ENCODE measurements at places on chromosomes 3 and 15.

- no peak for DNase-seq
These were observed 488.4 kb downstream of the NR2F2 start for GRCh38 chr15:96818861-96819260.

DNA sequence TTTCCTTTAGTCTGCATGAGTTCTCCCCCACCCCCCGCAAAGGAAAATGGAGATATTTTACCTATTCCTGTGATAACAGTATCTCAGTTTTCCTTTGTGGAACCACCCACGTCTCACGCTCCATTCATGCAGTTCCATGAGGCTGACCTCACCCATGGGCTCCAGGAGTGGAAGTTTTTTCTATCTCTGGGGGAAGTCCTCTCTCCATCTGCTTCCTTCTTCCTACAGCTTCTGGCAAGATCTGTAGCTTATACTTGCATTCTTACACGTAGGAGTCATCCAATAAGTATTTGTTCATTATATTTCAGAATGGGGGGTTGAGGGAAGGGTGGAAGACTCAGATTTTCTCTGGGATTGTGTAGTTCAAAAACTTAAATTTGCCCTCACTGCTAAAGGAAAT is 5.8 kb upstream of the GLCE start:
- peak; percentile 71 for DNase-seq

DNA sequence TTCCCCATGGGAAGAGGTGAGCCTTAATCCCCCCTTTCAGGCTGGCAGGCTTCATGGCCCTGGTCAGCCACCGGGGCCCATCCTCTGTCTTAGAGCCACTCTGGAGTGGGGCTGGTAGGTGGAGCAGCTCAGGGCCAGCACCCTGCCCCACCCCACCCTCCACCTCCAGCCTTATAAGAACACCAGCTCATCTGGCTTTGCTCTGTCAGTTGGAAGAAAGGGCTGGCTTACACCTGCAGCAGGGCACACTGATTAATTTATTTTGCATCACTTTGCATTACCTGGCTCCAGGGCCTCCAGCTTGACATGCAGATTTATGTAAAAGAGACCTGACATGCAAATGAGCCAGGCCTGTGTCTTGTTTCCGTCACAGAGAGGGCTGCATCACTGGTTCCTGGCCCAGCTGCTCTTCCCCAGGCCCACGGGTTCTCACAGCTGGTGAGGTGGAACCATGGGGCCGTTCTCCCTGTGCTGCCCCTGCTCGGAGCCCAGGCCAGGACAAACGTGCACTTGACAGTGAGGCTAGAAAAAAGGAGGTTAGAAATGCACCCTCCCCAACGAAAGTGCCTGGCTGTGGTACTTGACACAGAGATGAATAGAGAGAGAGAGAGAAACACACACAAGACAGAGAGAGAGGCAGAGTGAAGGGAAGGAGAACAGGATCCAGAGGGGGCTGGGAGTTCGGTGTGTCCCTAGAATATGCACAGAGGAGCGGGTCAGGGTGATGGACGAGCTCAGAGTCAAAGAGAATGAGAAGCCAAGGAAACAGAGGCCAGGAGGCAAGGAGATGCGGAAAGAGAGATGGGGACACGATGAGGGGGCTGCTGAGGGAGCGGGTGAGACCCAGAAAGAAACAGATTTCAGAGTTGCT is 44.5 kb upstream of the MAGEF1 start:
- no peak for DNase-seq

DNA sequence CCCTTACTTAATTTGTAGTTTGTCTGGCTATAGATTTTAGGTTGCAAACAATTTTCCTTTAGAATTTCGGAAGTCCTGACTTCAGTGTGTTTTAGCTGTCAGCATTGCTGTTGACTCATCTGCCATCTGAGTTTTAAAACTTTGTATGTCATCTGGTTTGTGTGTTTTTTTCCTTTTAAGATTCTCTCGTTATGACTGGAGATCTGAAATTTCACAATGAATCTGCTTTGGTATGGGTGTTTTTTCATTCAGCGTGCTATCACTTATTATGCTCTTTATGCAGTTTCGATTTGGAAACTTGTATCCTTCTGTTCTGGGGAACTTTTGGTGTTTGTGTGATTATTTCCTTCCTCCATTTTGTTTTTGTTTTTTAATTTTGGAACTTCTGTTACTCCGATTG is 53.7 kb upstream of the ZNF280D start:
- peak; percentile 42 for DNase-seq

DNA sequence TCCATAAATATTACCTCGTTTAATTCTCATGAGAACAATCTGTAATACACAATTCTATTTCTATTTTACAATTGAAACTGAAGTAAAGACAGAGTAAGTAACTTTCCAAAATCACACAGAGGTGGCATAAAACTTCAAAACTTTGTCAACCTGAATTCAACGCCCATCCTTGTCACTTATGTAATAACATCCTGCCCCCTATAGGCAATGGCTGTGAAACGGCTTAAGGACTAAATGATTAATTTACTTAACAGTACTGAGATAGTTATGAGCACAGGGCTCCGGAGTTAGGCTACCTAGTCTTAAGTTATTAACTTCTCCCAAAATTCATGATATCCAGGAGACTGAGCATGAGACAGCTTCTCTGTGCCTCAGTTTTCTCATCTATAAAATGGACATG is 293.1 kb upstream of the CHRM5 start:
- peak; percentile 62 for DNase-seq

- DNase-seq: no peak
These were observed 1.7 kb upstream of the CCR8 start for GRCh38 chr3:39327746-39328349.

DNA sequence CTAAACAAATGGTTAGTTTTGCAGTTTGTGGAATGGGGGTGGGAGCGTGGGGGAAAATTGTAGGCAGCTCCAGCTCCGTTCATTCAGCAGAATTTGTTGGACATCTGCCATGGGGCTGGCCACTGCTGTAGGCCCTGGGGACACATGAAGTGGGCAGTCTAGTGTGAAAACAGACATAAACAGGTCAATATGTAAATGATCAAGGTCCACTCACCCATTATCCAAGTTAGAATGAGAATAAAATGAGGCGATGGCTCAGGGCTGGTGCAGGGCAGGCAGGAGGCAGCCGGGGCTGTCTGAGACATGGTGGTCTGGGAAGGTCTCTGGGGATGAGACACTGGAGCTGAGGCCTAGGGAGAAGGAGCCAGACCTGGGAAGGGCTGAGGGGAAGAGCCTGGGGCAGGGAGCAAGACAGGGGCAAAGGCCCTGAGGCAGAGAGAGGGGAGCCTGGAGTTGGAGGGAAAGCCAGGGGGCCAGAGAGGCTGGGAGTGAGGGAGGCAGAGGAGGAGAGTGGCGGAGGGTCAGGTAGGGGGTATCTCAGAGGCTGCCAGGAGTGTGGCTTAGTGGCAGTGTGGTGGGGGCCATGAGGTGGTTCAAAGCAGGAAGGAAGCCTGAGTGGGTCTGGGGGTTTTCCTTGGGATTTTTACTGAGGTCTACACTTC is 6.2 kb upstream of the SLC6A6 start:
- no peak for DNase-seq

- no peak for DNase-seq
These were observed 130.0 kb upstream of the SLC2A2 start for GRCh38 chr3:171156401-171157010.

GRCh38 chr15:34038871-34039789 is at the start of gene AVEN:
Gene AVEN, minus strand, starts transcription at chr15:34039204. Its CDS starts 158 bp downstream, at chr15:34039046.
- DNase-seq: peak; percentile 36

DNA sequence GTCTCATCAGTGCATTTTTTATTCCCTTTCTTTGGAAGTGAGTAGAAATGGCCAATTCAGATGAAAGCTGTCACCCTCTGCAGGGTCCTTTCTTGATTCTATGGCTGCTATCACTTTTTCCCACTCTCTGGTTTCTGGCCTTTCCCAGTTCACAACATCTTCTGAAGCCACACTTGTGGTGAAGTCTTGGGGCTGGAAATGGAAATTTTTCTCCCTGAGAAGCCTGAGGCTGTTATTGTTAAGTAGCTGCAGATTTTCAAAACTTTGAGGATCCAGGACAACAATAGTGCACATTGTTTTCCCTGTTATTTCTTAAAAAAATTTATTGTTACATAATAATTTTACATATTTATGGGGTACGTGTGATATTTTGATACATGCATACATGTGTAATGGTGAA is 250.3 kb upstream of the RASGRP1 start:
- no peak for DNase-seq

DNA sequence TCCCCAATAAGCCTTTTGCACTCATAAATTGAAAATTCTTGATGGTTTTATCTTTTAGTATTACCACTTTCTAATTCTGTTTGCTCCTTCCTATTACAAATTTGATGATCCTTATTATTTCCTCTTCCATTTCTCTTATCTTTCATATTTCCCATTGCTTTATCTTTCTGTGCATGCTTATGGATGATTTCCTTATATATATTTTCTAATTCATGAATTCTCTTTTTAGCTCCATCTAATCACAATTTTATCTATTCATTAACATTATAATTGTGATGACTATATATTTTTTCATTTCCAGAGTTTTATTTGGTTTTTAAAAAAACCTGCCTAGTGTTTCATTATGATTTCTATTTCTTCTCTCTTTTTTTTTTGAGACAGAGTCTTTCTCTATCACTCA is 17.9 kb downstream of the FOXL2NB start:
- no peak for DNase-seq

DNA sequence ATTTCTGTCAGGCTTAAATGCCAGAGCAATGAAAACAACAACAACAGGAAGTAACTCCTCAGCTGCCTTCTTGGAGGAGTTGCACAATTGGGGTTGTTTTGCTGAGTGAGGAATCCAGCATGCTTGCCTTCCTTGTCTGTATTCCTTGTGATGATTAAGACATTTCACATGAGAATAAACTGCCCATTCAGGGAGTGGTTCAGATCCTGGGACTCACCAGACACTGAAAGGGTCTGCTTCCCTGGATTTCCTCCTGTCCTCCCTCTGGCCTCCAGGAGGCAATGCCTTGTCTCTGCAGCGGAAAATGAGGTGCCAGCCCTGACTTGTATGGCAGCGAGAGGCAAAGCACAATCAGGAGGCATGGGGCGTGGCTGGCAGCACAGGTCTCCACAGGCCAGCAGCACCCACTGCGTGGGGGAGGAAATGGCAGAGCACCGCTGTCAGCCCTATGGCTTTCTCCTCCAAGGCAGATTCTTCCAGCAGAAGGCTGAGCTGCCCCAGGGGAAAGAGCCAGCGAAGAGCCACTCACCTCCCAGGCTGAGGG is 41.5 kb downstream of the RBP2 start:
- DNase-seq: peak; percentile 64

All from fibroblast of mammary gland (primary cell).